ENCODE measurements at places on chromosomes 6 and 20. TPM values are rescaled to one million over a fixed set of nuclear protein-coding genes. Genes with fewer than 3 reads are reported as not detected.

Gene LRFN2
- not detected for total RNA-seq

Gene PHACTR1
- total RNA-seq: 9.0 TPM

DNA sequence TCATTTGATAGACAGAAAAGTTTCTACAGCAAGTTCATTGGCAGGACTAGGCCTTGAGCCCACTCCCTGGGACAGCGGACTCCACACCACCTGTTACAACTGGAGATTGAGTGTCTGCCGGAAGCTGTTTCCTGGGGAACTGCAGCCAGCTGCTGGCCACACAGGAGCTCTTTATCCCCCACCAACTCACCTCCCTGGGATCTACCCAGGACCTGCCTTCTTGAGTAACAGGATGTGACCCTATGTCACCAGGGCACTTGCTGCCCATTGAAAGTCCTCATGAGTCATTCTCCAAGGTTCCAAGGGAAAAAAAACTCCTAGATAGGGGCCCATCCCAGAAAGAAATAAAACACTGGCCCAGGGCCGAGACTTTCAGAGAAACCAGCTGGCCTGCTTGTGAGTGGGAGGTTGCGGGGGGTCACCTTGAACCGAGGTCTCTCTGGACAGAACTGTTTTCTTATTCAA lies 37.4 kb upstream of the SLC9A8 start:
- DNase-seq: peak; percentile 81

DNA sequence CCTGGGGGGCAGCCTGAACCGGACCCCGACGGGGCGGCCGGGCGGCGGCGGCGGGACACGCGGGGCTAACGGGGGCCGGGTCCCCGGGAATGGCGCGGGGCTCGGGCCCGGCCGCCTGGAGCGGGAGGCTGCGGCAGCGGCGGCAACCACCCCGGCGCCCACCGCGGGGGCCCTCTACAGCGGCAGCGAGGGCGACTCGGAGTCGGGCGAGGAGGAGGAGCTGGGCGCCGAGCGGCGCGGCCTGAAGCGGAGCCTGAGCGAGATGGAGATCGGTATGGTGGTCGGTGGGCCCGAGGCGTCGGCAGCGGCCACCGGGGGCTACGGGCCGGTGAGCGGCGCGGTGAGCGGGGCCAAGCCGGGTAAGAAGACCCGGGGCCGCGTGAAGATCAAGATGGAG lies 636 bp downstream of the SRF start:
- no peak for DNase-seq

DNA sequence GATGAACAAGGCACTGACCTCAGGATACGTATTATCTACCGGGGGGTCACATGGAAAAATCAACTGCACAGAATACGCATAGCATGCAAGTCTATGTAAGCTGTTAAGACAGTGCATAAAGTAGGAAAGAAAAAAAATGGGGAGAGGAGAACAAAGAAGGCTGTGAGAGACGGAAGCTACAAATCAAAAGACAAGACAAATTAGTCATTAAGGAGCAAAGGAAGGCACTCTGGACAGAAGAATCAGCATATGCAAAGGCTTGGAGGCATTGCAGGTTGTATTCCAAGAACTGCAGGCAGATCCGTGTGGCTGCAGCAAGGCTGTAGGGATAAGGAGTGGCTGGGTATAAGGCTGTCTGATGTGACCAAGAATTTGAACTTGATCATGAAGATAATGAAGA lies 89.0 kb downstream of the NRSN1 start:
- no peak for DNase-seq
